Putamen (tissue), 1 donor: ENCODE measurements at places on chromosomes 4 and X.

DNA sequence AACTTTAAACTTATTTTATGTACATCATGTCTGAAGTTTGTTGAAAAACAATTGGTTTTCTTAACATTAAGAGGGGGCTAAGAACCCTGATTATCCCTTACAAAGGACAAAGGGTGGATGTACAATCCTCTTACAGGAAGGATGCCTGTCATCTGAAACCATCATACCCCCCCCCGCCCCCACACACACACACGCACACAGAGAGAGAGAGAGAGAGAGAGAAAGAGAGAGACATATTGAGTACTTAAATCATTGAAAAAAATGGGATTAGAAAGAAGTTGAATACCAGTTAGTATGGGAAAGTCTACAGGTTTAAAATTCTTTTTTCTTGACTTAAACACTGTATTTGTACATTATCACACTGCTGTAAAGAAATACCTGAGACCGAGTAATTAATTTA lies 10.9 kb upstream of the PGM2 start:
- DNase-seq = no peak

- DNase-seq = no peak
Observed at GRCh38 chr4:109355835-109356234, 53.4 kb upstream of the COL25A1 start.

GRCh38 chrX:95101851-95102390 lies 1427.9 kb downstream of the FAM133A start:
- DNase-seq = no peak

GRCh38 chrX:69551421-69552009 lies 47.4 kb downstream of the NALF2 start:
- DNase-seq = no peak

DNA sequence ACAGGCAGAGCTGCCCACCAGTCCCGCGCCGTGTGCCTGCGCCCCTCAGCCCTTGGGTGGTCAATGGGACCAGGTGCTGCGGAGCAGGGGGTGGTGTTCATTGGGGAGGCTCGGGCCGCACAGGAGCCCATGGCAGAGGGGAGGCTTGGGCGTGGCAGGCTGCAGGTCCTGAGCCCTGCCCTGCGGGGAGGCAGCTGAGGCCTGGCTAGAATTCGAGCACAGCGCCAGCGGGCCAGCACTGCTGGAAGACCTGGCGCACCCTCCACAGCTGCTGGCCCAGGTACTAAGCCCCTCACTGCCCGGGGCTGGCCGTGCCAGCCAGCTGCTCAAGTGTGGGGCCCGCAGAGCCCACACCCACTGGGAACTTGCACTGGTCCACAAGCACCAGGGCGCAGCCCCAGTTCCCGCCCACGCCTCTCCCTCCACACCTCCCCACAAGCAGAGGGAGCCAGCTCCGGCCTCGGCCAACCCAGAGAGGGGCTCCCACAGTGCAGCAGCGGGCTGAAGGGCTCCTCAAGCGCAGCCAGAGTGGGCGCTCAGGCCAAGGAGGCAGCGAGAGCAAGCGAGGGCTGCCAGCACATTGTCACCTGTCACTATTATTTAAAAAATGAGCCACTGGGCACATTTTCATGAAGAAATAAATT lies 645.8 kb downstream of the CENPC start:
- no peak for DNase-seq

GRCh38 chrX:120021927-120022326 lies 55.6 kb downstream of the RHOXF2B start:
- DNase-seq = no peak

DNA sequence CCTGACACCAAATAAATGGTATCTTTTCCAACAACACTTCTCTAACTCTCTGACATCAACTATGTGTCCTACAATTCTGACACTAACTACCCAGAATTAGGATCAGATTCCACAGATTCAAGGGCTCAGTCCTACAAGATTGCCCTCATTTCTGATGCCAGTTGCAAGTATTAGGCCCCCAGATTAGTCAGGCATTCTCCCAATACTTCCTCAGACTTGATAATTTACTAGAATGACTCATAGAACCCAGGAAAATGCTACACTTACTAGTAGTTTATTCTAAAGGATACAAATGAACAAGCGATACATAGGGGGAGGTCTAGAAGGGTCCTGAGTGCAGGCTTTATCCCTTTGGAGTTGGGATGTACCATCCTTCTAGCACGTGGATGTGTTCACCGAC lies 8.5 kb downstream of the TIGD2 start:
- no peak for DNase-seq

GRCh38 chr4:184825141-184825895 lies 450 bp downstream of the ACSL1 start:
- DNase-seq = no peak

DNA sequence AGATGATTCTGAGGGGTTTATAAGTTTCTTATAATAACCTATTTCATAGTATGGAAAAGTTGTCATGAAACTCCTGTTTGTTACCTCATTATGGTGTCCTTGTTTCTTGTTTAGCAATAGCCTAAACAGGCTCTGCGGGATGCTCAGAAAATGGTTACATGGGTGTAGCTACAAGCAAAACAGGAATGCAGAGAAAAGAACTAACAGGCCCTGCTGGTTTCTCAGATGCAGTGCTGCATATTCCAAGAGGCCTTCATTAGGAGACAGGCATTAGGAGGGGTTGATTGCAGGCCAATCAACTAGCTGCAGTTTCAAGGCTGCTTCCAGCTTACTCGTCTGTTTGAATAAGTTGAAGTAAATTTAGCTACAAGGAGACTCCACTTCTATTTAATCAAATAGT lies 37.6 kb upstream of the HPGD start:
- DNase-seq = no peak

DNA sequence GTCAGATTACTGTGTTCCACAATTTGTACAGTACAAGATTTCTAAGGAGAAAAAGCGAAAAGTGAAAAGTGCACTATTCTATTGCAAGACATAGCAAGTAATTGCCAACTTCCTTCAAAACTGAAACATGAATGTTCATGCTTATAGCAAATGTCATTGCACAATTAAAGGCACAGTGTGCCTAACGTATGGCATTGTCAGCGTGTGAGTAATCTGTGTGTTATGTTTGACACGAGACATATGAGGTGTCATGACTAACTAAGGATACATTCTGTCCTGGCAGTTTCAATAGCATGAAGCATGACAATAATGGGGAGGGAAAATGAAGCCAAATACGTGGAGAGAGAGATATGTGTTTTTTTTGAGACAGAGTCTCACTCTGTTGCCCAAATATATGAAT lies 33.6 kb upstream of the TBC1D9 start:
- DNase-seq = no peak

DNA sequence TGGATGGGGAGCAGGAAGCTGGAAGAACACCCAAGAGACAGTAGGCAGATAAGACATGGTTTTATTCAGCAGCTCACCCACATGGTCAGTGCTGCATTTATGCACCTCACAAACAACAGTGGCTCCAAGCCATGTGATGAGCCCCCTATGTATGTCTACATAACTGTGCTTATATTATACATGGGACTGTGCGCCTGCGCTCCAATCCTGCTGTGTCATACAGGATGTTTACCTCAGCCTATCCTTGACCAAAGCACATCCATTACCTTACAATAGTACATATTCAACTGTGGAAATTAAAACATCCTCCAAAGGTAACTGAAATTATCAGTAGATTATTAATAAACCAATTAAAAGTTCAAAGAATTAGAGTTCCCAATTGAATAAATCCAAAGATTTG lies 44.1 kb upstream of the SGMS2 start:
- no peak for DNase-seq

GRCh38 chr4:165874791-165875371 lies 1.8 kb downstream of the TLL1 start:
- no peak for DNase-seq

DNA sequence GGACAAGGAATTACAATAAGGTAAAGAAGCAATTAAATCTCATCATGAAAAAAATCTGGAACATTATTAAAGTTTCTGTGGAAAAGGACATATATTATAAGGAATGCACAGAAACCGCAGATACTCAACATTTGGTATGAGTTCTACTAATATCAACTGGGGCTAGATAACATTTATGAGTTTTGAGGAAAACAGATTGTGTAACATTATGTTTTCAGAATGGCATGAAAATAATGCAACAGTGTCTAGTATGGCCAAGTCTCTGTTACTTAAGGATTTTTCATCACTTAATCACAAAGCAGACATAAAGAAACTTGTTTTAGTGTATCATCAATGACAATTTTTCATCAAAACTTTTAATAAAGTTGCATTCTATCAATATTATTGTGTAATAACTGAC lies 785.0 kb downstream of the GLUD2 start:
- no peak for DNase-seq

- no peak for DNase-seq
Observed at GRCh38 chr4:185304541-185304940, 91.2 kb downstream of the LRP2BP start.

DNA sequence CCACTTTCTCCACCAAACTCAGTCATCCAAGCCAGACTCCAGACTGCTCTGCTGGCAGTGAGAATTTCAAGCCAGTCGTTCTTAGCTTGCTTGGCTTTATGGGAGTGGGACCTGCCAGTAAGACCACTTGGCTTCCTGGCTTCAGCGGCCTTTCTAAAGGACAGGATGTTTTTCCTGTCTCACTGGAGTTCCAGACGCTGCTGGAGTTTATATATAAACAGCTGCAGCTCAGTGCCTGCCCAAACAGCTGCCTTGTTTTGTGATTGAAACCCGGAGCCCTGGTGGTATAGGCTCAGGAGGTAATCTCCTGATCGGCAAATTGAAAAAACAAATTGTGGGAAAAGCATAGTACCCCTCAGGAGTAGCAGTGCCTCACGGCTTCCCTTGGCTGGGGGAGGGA lies 1165.8 kb upstream of the ADGRL3 start:
- no peak for DNase-seq
